ENCODE measurements at places on chromosomes 3 and 15. TPM values are rescaled to one million over a fixed set of nuclear protein-coding genes. Genes with fewer than 3 reads are reported as not detected.

Gene PGBD4
- total RNA-seq = 2.0 TPM

Gene GOLGA8O
- 0.29 TPM for total RNA-seq

Gene NR2E3
- 1.2 TPM for total RNA-seq

Gene C3orf85
- 3.6 TPM for total RNA-seq

Gene SYNPR
- not detected for total RNA-seq

Gene CA12
- 178 TPM for total RNA-seq

Gene ABHD2
- 48.5 TPM for total RNA-seq

Gene MASP1
- 8.5 TPM for total RNA-seq

Gene LRTM1
- total RNA-seq = 16.1 TPM

Gene ADAMTS17
- 5.1 TPM for total RNA-seq

Gene CRBN
- total RNA-seq = 87.5 TPM

Gene PLXND1
- 213 TPM for total RNA-seq

Gene OR5K2
- not detected for total RNA-seq

Gene SLITRK3
- 0.06 TPM for total RNA-seq

Gene ANKRD34C
- 0.12 TPM for total RNA-seq

Gene TMEM108
- 1.8 TPM for total RNA-seq

Gene SENP8
- 3.4 TPM for total RNA-seq

Gene INAFM2
- total RNA-seq = 10.1 TPM

Gene CPN2
- 0.12 TPM for total RNA-seq

Gene NMB
- 5.8 TPM for total RNA-seq

Gene CADPS
- total RNA-seq = 5.4 TPM

Gene MEIS2
- 276 TPM for total RNA-seq

Gene ISLR
- 70.4 TPM for total RNA-seq

Gene MYRIP
- 2.2 TPM for total RNA-seq

Gene CPNE4
- 0.53 TPM for total RNA-seq
